Mucosa of descending colon (tissue), 3 donors: ENCODE measurements at places on chromosomes 4 and X.

GRCh38 chrX:129634541-129634940 lies 20.2 kb downstream of the APLN start:
- no peak for DNase-seq

- DNase-seq = no peak
Observed at GRCh38 chrX:69807400-69807799, 191.5 kb downstream of the EDA start.

DNA sequence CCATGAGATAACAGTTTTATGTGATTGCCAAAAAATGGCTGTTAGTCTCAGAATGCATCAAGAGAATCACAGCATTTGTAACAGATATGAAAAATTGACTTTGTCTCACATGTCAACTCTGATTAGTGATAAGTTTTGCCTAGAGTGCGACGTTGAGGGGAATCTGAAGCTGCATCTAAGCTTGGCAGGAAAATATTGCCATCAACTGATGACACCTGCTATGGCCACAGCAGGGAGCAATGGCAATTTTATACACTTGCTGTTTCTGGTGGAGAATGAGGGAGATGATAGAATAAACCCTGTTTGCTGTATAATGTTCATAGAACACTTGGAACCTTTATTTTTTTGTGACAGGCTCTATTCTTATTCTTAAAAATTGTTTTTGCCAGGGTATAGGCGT lies 205.4 kb upstream of the GNPDA2 start:
- no peak for DNase-seq

DNA sequence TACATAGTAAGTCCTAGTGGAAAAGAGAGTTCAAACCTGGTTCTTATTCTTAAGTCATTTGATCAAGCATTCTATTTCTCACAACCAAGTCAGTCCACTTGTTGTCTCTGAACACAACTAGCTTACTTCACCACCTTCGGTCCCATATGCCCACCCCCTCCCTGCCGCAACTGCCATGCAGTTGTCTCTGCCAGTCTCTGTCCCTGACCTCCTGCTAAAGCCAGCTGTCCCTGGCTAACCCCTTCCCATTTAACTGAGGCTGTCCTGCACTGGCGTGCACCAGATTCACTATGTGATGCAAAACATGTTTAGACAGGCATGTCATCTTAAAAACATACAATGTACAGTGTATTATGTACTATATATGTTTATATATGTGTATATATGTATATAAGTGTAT lies 12.7 kb downstream of the FRAS1 start:
- no peak for DNase-seq

- DNase-seq = no peak
Observed at GRCh38 chrX:130136496-130136895, 26.2 kb upstream of the ELF4 start.

- no peak for DNase-seq
Observed at GRCh38 chr4:153010146-153010545, 74.0 kb downstream of the FHDC1 start.

DNA sequence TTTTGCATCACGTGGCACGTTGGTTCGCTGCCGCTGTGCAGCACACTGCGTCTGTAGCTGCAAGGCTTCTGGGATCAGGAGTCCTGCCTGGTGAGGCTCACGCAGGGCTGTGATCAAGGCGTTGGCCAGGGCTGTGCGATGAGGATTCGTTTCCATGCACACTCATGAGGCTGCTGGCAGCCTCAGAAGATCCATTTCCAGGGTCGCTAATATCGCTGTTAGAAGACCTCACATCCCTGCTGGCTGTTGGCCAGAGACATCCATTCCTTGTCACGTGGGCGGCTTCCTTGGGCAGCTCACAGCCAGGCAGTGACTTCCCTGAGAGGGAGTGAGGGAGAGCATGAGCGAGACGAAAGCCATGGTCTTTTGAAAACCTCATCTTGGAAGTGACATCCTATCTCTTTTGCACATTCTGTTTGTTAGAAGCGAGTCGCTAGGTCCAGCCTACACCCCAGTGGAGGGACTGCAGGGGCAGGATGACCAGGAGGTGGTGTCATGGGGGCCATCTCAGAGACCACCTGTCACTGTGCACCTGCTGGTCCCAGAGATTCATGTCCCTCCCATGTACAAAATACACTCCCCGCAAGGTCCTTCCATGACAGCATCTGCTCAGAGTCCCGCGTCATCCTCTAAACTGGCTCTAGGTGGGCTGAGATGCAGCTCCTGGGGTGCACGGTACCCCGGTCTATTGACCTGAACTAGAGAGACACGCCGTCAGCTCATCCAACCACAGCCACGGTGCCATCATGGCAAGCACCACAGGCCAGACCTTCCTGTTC lies 12.2 kb downstream of the RGS12 start:
- no peak for DNase-seq

GRCh38 chr4:147644471-147644870 lies 27.3 kb downstream of the TMEM184C start:
- no peak for DNase-seq

GRCh38 chr4:6855692-6856297 lies 53.8 kb upstream of the TBC1D14 start:
- no peak for DNase-seq
